ENCODE measurements at places on chromosomes 6 and 20.

GRCh38 chr6:48826901-48827701 is 636.0 kb downstream of the MMUT start:
- peak; percentile 98 for DNase-seq

DNA sequence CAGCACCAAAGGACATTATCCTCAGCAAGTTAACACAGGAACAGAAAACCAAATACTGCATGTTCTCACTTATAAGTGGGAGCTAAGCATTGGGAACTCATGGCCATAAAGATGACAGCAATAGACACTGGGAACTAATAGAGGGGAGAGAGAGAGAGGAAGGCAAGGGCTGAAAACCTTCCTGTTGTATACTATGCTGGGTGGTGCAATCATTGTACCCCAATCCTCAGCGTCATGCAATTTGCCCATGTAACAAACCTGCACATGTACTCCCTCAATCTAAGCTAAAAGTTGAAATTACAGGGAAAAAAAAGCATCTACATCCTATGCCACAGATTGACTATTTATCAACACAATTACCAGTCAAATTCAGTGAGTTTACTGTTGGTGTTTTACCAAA is 20.0 kb upstream of the VNN1 start:
- no peak for DNase-seq

- no peak for DNase-seq
These were observed 143.6 kb upstream of the JARID2 start for GRCh38 chr6:15102241-15102640.

DNA sequence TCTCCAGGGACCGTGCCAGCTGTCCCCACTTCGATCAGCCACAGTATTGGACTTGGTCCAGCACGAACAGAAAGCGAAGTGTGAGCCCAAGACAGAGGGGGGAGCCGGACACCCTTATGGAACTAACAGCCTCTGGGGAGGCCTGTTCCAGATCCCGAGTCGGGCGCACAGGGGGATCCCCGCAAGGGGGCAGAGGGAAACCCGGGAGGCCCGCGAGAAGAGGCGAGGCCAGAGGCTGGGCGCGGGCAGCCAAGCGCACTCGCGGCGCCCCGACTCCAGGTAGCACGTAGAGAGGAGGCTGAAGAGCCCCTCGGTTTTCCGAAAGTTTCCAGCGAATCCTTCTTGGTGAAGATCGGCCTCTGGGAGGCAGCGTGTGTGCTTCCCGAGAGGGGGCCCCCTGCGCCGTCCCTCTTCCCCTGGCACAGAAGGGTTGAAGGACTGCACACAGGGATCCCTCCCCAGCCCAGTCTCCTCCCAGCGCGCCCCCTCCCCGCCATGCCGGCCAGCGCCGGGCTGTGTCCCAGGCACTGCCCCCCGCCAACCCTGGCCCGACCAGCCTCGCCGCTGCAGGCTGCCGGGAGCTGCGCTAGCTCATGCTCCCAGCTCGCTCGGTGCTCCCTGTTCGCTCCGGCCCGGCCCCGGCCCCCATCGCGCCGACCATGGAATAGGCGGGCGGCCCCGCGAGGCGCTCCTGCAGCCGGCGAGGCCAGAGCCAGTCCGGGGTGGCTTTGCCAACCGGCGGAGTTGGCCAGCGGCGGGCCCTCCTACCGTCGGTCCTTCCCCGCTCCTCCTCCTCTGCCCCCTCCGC is 577 bp upstream of the SLC24A3 start:
- no peak for DNase-seq

- no peak for DNase-seq
These were observed 189.0 kb downstream of the SLC16A10 start for GRCh38 chr6:111276335-111276734.

DNA sequence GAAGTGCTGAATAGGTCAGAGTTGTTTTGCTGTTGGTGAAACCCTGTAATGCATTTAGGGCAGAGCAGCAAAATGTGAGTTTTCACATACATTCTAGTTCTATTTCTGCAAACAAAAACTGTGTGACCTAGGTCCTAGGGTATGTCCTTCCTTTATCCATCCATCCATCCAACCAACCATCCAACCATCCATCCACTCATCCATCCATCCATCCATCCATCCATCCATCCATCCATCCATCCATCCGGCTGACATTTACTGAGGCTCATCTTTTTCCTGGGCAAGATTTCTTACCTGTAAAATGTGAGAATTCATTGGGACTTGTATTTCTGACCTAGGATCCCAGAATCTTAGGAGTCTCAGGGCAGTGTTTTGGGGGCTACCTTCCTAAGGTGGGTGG is 14.5 kb downstream of the PNPLA1 start:
- DNase-seq = no peak

GRCh38 chr6:16998461-16998860 is 103.4 kb upstream of the STMND1 start:
- DNase-seq = no peak

DNA sequence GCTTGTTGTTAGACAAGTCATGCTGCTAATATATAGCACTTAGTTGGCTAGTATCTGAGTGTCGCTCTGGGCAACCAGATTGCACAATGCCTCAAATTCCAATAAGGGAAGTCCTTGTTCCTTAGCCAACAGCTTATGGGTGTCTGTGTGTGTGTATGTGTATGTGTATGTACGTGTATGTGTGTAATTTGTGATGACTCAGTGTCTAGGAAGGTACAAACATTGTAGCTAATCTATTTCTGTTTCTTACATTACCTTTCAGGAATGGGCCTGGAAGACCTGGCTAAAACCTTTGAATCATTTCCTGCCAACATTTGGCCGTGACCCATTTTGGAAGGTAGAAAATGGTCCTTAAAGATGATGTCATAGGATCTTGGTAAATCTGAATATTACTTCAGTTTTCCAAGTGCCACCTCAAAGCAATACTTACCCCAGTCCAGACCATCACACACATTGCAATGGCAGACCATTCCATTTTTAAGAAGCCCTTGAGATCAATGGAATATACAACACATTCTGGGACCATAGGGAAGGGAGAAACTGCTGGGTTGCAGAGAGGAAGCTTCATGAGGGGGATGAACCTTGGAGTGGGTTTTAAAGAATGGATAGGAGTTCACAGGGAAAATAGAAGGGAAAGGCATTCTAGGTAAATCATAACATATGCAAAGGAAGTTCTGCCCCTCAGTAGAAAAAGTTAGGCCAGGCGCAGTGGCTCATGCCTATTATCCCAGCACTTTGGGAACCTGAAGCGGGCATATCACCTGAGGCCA is 25.1 kb downstream of the NEDD9 start:
- DNase-seq = peak; percentile 100

DNA sequence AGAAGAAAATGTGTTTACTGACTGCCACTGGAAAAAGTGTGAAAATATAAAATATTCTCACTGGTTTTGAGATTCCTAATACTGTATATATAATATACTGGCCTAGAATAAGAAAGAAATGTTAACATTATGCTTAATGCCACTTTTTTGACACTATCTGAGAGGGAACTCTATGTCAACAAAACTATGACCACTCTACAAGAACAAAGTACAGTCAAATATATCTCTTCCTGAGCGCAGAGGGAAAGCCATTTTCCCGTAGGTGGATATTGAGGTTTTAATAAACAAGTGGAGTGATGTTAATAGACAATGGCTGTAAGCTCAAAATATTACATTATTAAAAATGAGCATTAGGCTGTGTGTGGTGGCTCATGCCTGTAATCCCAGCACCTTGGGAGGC is 24.9 kb downstream of the LYRM4 start:
- DNase-seq = no peak

DNA sequence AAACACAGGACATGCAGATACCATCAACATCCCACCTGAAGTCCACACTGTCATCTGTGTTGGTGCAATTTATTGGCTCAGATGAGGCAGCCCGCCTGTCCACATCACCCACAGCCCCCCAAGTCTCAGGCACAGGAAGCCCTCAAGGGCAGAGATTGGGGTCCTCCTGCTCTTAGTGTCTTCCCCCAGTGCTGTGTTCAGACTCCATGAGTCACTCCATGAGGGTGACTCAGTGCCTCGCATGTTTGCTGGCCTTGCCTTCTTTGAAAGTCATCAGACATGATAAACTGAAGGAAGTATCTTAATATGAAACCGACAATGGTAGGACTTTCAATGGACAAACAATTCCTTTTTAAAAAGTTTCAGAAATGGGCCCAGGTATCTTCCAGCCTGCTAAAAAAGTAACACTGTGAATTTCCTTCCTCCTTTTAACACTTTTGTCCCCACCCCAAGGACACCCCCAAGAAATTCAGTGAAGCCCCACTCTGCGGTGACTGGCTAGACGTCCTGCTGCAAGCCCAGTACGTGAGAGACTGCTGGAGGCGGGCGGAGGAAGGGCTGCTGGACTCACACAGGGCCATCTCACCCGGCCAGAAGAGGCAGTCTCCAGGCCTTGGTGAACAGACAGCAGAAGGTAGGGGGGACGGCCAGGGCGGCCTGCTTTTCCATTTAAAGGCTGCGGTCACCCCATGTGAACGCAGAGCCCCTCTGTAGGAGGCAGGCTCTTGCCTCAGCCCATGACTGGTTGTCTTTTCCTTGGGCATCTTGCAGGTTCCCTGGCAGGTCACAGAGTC is 43.0 kb upstream of the KCNK16 start:
- peak; percentile 66 for DNase-seq

DNA sequence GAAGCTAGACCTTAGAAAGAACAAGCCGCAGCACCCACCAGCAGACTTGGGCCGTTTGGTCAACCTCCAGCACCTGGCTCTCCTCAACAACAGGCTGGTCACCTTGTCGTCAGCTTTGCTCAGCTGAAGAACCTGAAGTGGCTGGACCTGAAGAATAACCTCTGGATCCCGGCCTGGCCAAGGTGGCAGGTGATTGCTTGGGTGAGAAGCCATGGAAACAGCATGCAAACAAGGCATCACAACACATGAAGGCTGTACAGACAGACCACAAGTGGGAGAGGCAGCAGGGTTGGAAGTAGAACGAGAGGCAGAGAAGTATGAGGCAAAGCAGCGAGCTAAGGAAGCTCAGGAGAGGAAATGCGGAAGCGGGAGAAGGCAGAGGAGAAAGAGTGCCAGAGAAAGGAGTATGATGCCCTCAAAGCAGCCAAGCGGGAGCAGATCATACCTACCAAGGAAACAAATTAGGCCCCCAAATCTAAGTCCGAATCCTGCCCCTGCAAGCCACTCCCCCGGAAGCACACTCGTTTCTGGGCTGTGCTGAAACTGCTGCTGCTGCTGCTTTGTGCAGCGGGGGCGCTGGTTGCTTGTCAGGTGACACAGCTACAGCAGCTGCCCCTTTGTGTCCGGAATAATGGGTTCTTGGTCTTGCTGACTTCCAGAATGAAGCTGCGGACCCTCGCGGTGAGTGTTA is 121.6 kb upstream of the LGSN start:
- DNase-seq = no peak

GRCh38 chr6:170296746-170297575 is 6.1 kb upstream of the DLL1 start:
- DNase-seq = peak; percentile 30

- DNase-seq = no peak
These were observed 41.6 kb upstream of the MRPS10 start for GRCh38 chr6:42259286-42259685.

GRCh38 chr6:134830940-134831339 is 119.0 kb downstream of the ALDH8A1 start:
- no peak for DNase-seq

GRCh38 chr6:51855310-51856082 is 231.9 kb downstream of the PKHD1 start:
- peak; percentile 68 for DNase-seq

- DNase-seq = no peak
These were observed 186.2 kb upstream of the TNFAIP3 start for GRCh38 chr6:137680705-137681346.

GRCh38 chr20:48026981-48027592 is 241.8 kb upstream of the SULF2 start:
- DNase-seq = no peak

- peak; percentile 48 for DNase-seq
These were observed 6.1 kb downstream of the UBD start for GRCh38 chr6:29553268-29554057.

- DNase-seq = peak; percentile 55
These were observed 49.4 kb upstream of the MCUR1 start for GRCh38 chr6:13863699-13864155.

DNA sequence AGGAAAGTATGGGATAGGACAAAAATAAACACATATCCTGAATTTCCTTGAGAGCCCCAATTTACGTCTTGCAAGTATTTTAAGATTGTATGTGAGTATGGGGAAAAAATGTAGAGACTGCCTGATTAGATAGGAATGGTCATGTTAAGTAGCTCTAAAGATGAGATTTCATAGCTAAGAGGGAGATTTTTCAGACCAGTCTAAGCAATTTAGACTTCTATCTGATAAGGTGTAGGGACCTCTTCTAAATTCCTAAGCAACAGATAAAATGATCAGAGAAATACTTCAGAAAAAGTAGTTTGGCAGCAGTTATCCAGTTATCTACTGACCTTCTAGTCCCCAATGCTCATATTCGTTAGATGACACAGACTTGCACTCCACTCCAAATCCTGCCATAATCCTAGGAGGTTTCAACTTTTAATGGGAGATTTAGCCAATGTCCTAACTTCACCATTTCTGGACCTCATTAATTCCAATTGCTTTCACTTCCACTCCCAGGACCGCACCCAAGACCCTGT is 90.0 kb downstream of the FILIP1 start:
- no peak for DNase-seq

DNA sequence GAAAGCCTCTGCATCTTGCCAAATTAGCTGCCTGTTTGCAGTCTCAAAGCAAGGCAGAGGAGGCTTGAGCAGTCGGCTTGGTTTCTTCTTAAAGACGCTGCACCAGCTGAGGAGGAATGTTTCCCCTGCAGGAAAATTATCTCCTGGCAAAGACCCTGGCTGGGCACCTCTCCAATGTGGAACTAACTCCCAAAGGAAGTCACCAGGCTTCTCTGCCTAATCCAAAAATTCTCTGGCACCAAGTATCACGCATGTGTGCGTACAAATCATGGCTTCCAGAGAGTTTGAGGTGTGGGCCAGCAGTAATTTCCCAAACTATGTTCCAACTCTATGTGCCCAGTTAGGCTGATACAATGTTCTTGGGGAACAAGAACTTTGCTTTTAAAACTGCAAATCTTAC is 176.2 kb downstream of the KIF16B start:
- no peak for DNase-seq

DNA sequence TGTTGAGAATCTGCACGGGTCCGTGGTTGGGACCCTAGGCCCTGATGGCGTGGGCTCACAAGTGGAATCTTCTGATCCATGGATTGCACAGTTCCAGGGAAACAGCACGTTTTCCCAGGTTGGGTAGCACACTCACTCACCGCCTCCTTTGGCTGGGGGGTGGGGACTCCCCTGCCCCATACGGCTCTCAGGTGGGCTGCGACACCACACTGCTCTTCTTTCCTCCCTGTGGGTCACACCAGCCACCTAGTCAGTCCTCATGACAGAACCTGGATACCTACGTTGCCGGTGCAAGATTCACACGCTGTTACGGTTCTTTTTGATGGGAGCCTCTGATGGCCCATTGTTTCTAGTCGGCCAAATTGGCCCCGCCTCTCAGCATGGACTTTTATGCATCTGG is 312.0 kb downstream of the MMUT start:
- DNase-seq = no peak

GRCh38 chr6:161498359-161498758 is 224.5 kb upstream of the AGPAT4 start:
- peak; percentile 75 for DNase-seq

- peak; percentile 17 for DNase-seq
These were observed 4.7 kb downstream of the GSTA4 start for GRCh38 chr6:52990342-52990741.

Data from kidney tubule cell (primary cell).